H54 (cell line): ENCODE measurements at places on chromosomes 6 and 20.

DNA sequence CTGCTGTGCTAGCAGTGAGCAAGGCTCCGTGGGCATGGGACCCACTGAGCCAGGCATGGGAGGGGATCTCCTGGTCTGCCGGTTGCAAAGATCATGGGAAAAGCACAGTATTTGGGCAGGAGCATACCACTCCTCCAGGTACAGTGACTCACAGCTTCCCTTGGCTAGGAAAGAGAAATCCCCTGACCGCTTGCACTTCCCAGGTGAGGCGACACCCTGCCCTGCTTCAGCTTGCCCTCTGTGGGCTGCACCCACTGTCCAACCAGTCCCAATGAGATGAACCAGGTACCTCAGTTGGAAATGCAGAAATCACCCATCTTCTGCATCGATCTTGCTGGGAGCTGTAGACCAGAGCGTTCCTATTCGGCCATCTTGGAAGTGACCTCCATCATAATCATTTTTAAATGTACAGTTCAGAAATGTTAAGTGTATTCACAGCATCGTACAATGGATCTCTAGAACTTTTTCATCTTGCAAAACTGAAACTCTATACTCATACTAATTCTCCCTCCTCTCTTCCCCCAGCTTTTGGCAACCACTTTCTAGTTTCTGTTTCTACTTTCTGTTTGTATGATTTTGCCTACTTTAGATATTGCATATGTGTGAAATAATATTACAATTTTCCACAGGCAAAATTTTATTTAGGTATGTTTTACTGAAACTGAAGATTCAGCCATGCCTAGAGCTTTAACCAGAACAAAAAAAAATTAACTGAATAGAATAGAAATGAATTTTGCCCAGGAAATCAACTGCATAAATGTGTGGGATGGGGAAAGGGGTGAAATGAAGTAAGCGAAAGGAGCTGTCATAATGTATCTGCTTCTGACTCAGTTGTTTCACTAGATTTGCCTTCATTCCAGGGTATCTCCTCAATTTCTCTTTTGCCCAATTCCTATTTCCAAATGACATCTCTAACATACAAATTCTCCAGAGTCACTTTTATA lies 100.0 kb downstream of the RWDD2A start:
- no peak for DNase-seq

GRCh38 chr20:57707849-57708693 lies 1.7 kb downstream of the PMEPA1 start:
- DNase-seq = no peak

GRCh38 chr20:20638878-20639277 lies 73.6 kb downstream of the RALGAPA2 start:
- no peak for DNase-seq

DNA sequence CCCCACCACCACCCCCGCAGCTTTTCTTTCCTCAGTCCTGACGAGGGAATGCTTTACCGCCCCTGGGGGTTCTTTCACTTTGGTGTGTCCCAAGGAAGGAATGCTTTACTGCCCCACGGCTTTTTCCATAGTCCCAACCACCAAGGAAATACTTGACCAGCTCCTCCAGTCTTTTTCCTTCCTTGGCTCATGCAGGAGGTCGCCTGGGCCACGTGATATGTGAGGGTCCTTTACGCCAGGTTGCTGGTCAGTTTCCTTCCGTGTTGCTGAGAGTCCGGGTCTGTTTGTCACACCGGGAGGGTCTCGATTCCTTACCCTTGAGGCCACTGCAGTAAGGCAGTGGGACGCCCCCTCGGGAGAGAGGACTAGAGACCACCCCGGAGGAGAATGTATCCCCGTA lies 58.9 kb upstream of the CDH4 start:
- DNase-seq = no peak

- no peak for DNase-seq
Observed at GRCh38 chr6:11740875-11741274, 37.7 kb downstream of the ADTRP start.

DNA sequence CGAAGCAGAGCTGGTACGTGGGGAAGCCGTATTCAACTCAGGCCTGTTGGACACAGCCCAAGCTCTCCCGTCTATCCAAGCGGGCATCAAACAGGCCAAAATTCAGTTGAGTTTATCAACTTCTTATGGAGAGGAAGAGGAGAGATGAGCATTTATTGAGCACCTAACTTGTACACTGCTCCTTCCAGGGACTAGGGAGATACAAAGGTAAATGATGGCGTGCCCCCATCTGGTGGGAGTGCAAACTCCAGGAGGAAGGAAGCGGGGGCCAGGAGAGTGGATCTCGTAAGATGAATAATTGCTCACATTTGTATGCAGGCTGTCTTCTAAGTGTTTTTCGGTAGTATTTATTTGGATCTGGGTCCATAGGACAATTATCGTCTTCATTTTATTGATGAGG lies 146.6 kb downstream of the SOBP start:
- no peak for DNase-seq

GRCh38 chr6:44859901-44860410 lies 468.2 kb upstream of the RUNX2 start:
- DNase-seq = no peak
